ENCODE measurements at places on chromosomes 4 and X.
A peak's percentile ranks its signal among the peaks of the same experiment; 100 is the strongest.

DNA sequence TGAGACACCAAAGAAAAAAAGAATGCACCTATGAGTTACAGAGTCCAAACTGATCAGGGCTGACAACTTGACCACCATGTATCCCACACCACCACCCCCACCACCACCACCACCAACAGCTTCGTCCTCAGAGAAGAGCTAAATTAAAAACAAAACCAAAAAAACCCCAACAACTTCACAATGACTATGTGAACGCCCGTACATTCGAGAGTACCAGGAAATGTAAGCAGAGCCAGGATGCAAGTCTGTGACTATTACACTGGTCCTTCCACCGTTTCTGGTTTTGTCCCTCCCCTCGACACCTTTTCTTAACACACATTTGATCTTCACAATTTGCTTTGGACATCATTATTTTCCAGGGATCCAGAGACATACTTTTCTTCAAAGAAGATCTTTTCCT lies 51.0 kb downstream of the WFS1 start:
- no peak for DNase-seq

DNA sequence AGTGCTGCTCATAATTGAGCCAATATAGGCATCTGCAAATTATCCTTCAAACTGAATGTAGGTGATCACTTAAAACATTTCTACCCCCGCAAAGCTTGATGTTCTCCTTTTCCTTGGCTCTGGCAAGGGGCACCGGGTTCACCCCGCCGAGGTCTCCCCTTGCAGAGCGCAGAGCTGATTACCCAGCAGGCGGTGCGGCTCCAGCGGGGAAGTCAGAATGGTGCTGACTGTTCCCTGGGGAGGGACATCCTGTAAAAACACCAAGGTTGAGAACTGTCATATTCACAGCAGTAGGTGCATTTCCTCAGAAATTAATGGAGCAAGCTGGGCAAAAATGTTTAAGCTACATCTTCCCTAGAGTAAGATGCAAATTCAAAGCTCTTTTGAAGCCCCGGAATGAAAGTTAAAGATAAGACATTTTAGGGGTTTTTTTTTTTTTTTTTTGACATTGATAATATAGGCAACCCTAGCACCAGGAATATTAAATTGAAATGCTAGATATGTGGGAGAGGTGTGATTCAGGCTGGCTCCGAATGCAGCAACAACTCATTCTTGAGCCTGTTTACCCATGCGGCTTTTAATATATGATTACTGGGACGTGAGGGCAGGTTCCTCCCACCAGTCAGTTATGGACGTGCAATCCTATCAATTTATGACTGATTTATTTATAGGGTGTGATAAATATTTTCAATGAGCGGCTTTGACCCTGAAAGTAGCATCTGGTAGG lies 767.3 kb upstream of the TENM3 start:
- DNase-seq: no peak

DNA sequence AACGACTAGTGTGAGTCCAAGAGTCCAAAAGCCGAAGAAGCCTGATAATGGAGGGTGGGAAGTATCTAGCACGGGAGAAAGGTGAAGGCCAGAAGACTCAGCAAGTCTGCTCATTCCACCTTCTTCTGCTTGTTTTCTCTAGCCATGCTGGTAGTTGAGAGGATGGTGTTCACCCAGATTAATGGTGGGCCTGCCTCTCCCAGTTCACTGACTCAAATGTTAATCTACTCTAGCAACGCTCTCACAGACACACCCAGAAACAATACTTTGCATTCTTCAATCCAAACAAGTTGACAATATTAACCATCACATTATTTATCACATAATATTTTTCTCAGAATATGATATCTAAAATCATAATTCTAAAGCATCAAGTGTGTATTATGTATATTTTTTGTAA lies 1055.1 kb upstream of the PCDH10 start:
- DNase-seq: no peak

GRCh38 chr4:20462426-20463175 lies 210.9 kb downstream of the SLIT2 start:
- no peak for DNase-seq

GRCh38 chr4:94436512-94436911 lies 15.2 kb upstream of the PDLIM5 start:
- no peak for DNase-seq

DNA sequence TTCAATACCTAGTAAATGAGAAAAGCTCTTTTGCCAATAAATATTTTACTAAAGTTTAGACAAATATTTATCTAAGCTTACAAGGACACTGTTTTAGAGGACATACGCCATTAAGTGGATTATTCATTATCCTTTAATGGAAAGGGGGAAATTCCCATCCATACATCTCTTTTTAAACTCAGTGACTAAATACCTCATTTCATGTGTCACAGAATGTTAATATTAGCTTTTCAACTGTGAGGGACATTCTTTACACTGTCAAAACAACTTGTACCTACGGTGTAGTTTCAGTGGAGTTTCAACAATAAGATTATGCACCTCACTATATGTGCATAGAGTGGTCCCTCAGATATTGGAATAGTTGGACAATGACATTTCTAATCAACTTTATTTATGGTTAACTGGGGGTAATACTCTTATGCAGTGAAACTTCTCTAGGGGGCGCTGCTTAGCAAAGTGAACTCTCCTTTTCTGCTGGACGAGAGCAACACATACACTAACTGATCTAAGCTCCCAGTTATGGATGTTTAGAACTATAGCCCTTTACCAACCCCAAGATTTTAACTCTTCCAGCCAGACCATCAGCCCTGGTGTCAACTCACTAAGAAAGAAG lies 9.7 kb downstream of the HS6ST2 start:
- DNase-seq: no peak

- DNase-seq: no peak
These were observed 189.6 kb downstream of the FRMPD4 start for GRCh38 chrX:12327836-12328235.

GRCh38 chr4:37685823-37686372 lies 278 bp downstream of the RELL1 start:
- DNase-seq: peak; percentile 67

DNA sequence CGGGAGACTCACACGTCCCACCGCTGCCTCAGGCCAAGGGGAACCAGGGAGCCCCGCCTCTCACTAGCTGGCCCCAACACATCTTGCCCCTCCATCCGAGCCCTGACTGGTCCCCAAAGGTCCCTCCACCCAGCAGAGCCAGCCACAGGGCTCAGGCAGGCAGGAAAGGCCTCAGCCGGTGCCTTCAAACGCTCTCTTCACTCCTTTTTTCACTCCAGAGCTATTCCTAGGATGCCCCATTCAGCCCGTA lies 1.5 kb upstream of the ARHGAP4 start:
- DNase-seq: no peak

DNA sequence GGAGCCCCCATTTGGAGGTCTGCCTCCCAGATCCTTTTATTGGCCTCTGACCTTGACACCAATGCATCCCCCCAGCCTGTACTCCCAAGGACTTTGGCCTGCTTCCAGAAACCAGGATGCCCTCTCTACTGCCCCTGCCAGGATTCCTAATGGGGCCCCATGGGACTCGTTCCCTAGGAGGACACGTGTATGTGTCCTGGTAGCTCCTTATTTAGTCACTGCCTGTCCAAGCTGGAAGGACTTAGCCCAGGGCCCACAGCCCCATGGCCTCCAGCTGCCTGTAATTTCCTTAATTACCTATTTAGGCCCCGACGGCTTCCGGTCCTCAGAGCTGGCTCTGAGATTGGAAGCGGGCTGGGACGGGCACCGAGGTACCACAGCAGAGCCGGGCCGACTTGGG lies 9.4 kb downstream of the ATP2B3 start:
- no peak for DNase-seq

- no peak for DNase-seq
These were observed 85.3 kb downstream of the GATB start for GRCh38 chr4:151675411-151675971.

DNA sequence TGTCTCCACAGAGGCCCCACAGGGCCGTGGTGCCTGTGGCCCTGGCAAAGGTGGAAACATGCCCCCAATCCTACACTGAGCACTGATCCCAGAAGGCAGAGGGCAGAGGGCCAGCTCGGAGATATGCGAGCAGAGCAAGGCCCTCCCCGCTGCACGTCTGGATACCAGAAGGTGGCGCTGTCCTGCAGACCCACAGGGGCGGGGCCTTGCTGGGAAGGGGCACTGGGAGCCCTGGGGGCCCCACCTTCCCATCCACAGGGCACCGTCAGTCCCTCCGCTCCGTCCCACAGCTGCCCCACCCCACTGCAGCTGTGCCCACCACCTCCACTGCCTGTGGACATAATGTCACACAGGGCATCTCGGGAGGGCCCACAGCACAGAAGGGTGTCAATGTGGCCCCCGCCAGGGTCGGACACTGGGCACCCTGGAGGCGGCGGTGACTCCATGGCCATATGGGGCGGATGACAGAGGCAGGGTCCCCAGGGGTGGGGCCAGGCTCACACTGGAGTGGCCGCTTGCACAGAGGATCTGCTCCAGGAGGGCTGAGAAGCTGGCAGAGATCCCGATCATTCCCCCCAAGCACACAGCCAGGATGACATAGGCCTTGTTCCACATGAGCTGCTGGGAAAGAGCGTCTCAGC lies 4.8 kb downstream of the SLC49A3 start:
- no peak for DNase-seq

GRCh38 chrX:45009371-45010000 lies 136.5 kb downstream of the KDM6A start:
- DNase-seq: no peak

DNA sequence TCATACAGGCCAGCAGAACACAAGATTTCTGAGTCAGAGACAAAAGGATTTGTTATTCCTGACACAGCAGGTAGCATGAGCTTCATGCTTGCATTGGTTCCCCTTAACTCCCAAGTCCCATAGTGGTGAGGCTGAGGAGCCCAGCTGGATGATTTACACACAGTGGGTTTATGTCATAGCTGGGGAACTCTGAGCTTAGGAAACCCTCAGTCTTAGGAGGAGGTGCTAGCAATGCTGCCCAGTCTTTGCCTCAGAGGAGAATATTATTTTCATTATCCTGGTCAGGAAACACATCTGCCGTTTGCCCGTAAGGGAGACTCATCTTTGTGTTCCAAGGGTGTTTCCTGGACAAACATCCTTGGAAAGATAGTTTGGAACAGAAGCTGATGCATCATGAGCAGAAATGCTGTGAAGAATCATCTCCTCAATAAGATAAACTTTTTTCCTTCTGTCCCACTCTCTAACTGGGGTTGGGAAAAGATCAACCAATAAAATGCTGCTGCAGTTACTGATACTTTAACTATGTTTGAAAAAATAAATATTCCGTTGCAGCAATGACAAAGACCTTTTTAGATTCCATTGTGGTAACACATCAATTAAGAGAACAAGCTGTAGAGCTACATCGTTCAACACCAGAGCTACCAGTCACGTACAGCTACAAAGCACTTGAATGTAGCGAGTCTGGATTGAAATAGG lies 146.8 kb downstream of the DCLK2 start:
- no peak for DNase-seq

DNA sequence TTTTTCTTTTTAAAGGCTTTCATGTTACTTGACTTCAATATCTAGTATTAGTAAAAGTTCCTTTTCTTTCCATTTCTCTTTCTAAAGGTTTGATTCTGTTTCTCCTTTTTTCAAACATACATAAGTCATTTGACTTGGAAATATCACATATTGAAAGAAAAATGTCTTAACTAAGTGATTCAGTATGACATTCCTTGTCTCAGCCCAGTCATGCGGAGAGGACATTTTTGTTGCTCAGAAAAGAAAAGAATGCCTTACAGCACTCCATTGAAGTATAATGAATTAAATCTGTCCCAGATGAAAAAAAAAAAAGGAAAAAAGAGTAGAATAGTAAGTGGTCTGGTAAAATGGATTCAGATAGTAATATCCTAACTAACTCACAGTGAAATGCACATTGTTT lies 466.1 kb downstream of the ADGRL3 start:
- no peak for DNase-seq

GRCh38 chr4:38625508-38625907 lies 38.5 kb upstream of the KLF3 start:
- DNase-seq: no peak

DNA sequence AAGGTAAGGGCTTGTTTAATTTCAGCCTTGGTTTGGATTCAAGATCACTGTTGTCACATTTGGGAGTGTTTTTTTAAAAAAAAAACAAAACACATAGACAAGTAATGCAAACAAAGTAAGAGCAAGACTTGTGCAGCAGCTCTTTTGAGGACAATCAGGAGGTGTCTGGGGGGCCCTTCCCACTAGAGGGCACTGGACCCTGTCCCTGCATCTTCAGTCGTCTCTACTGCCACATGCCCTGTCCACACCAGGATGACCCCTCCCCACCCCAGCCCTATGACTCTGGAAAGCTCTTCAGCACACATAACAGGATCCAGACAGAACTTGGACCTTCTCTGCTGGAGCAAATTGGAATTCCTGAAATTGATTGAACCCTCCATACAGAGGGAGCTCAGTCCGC lies 71.0 kb downstream of the USP46 start:
- peak; percentile 38 for DNase-seq
